Foreskin keratinocyte (primary cell): ENCODE measurements at places on chromosomes 3 and 15. TPM values are rescaled to one million over a fixed set of nuclear protein-coding genes. Genes with fewer than 3 reads are reported as not detected.

- DNase-seq = no peak
Measured at GRCh38 chr3:29949131-29949530, 657.3 kb upstream of the TGFBR2 start.

DNA sequence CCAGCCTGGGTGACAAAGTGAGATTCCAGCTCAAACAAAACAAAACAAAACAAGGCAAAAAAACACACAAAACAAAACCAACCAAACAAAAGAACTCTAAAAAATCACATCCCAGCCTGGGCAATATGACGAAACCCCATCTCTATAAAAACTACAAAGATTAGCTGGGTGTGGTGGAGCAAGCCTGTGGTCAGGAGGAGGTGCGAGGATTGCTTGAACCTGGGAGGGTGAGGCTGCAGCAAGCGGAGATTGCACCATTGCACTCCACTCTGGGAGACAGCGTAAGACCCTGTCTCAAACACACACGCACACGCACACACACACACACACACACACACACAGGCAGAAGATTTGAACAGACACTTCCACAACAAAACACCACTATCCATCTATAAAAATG is 99.6 kb downstream of the SHQ1 start:
- no peak for DNase-seq

- DNase-seq = no peak
Measured at GRCh38 chr15:77059786-77060361, 11.0 kb downstream of the TSPAN3 start.

The LMAN1L gene
- not detected in 2 replicates for polyA plus RNA-seq

DNA sequence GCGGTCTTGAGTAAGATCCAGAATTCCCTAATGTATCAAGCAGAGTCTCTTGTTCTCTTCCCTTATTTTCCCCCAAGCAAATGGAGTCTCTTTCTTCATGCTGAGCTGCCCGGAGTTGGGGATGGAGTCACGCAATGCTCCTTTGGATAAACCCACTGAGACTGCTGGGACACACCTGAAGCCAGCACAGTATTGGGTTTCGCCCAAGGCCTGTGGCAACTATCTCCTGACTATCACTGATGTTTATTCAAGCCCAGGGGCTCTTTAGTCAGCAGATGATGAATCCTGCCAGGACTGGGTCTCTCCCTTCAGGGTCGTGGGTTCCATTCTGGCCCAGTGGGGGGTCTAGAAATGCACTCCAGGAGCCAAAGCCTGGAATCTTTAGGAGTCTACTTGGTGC is 11.3 kb downstream of the USF3 start:
- DNase-seq = no peak

- DNase-seq = no peak
Measured at GRCh38 chr15:68730471-68730919, 90.2 kb downstream of the ANP32A start.

DNA sequence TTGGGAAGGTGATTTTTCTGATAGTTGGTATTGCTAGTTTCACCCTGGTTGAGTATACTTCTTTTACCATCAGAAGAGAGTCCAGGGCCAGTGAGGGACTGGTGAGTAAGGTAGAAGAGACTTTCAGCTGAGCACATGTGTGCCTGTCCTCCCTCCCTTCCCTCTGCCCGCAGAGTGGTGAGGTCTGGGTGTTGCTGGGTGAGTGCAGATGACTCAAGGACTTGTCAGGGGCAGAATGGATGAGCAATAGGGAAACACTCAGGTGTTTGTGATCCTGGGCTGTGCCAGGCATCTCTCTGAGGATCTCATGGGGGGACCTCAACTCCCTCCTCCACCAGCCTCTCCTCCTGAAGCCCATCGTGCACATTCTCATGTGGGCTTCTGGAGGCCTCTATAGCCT is 76.0 kb upstream of the GSK3B start:
- DNase-seq = peak; percentile 92

- DNase-seq = peak; percentile 75
Measured at GRCh38 chr15:50797926-50798325, 32.4 kb upstream of the SPPL2A start.

GRCh38 chr3:144770915-144771351 is 799.3 kb downstream of the DIPK2A start:
- no peak for DNase-seq

The TRPM1 gene
- polyA plus RNA-seq = 0.03 TPM in 1 of 2 replicates, not detected in the other

GRCh38 chr3:185843635-185844034 is 18.8 kb upstream of the IGF2BP2 start:
- no peak for DNase-seq

- no peak for DNase-seq
Measured at GRCh38 chr3:127210654-127210943, 17.7 kb downstream of the PRR23E start.

The MYRIP gene
- polyA plus RNA-seq = not detected in 2 replicates

The GP9 gene
- not detected in 2 replicates for polyA plus RNA-seq

GRCh38 chr15:49155110-49155833 is at the start of gene COPS2:
TSS of gene COPS2 (minus strand) at chr15:49155599. CDS start at chr15:49155578, 21 bp downstream.
- peak; percentile 96 for DNase-seq

The PAQR5 gene
- not detected in 2 replicates for polyA plus RNA-seq
